ENCODE measurements at places on chromosomes 2 and 18.
A peak's percentile ranks its signal among the peaks of the same experiment; 100 is the strongest.

- DNase-seq: no peak
Observed at GRCh38 chr2:61993422-61994024, 88.0 kb downstream of the COMMD1 start.

DNA sequence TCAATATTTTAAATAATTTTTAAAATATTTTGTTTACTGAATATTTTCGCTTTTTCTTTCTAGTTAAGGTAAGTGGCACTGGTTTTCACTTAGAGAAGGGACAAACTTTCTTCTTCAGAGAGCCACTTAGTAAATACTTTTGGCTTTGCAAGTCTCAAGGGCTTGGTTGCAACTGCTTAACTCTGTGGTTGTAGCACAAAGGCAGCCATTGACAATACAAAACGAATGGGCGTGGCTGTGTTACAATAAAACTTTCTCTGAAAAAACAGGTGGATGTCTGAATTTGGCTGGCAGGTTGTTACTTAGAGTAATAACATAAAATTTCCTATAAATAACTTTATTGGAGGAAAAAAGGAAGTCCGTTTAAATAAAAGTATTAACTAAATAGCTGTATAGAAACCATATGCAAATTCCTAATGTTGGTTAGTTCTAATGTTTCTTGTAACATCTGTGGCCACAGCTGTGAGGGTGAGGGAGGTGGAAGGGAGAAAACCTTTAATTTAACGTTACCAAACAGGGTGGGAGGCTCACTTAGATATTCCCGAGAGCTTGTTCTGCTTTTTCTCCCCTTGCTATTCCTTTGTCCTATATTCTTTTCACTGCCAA lies 62.4 kb upstream of the TNP1 start:
- DNase-seq: no peak

DNA sequence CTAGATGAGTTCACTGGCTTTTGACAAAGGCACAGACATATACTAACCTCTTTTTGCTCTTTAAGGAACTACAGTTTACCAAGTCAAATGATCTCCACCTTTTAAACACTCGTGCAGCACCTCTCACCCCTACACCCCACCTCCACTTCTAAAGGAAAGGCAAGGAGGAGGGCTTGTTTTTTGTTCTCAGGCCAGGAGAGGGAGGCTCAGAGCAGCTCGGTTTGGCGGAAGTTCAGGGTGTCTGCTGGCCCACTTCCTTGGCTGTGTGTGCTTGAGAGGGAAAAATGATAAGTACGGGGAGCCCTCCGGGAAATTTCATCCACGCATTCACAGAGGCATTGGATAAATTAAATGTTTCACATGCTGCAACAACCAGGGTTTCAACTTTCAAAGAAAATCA lies 667.9 kb downstream of the BCL11A start:
- no peak for DNase-seq

GRCh38 chr2:232658217-232658785 lies 24.9 kb downstream of the EFHD1 start:
- no peak for DNase-seq

DNA sequence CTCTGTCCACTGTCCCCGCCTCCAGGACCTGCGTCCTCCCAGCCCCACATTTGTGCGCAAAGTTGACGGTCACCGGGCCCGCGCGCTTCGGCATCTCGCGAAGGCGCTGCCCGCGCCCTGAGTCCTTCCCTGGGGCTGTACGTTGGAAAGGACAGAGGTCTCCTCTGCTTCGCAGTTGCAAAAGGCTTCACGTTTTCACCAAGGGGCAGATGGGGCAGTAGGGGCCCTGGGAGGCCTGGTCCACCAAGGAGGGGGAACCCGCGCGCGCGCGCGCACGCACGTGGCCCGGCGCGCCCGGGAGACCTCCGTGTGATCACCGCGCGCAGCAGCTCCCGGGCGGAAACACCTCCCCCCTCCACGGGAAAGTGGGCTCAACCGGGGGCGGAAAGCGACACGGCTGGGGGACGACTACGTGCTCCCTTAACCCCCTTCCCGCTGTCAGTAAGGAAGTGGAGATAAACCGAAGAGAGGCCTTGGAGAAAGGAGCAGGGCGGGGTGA lies 21.9 kb downstream of the TEX44 start:
- DNase-seq: peak; percentile 40

- no peak for DNase-seq
Observed at GRCh38 chr18:48866028-48866733, 84.6 kb downstream of the SMAD7 start.

- no peak for DNase-seq
Observed at GRCh38 chr18:8615397-8616027, 6.3 kb downstream of the RAB12 start.

GRCh38 chr2:2570871-2571270 lies 239.8 kb upstream of the MYT1L start:
- no peak for DNase-seq

- no peak for DNase-seq
Observed at GRCh38 chr2:238169048-238169707, 10.4 kb downstream of the ERFE start.

DNA sequence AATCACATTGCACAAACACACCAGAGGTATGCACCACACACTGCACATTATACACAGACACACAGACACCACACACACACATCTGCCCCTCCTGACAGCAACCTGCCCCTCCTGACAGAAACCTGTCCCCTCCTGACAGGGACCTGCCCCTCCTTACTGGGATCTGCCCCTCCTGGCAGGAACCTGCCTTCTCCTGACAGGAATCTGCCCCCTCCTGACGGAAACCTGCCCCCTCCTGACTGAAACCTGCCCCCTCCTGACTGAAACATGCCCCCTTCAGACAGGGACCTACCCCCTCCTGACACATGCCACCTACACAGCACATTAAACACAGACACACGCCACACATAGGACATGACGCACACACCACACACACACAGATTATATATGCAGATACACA lies 88.9 kb downstream of the PXDN start:
- no peak for DNase-seq

DNA sequence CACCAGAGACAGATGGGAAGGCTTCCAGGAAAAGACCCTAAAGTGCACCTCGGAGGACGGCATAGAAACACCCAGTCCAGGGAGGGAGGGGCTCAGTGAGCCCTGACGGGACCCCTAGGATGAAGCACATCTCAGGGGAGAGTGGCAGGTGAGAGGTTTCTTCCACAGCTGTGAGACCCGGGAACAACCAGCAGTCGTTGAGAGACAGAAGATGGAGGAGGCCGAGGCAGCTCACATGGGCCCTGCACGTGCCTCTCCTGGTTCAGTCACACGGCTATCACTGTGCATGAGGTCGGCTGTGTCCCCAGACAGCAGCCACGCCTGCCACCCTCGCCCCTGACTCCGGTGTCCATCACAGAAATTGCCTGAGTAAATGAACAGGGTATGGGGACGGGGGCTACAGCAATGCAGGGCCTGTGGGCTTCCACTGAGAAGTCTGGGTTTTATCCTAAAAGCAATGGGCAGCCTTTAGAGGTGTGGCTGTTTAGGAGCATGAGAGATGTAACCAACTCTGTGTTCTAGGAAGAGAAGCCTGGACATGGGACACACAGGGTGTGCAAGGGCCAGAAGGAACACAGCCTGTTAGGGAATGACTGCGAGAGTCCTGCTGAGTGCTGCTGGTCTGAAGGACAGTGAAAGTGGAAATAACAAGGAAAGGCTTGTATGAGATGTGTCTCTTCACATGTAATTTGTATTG lies 102.0 kb downstream of the TMEM18 start:
- no peak for DNase-seq

DNA sequence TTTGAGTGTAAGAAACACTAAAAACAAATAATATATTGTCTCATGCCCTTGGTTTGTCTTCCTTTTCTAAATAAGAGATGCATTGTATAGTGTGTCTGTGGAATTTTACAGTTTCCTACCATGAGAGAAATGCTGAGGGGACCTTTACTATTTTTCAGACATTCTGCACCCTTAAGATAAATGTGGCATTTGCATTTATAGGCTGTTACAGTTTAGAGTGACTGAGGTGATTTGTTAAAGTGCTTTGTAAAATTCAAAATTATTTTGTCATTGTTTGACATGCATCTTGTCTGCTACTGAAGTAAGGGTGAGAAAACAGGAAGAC lies 78.9 kb upstream of the ZSWIM2 start:
- DNase-seq: no peak

DNA sequence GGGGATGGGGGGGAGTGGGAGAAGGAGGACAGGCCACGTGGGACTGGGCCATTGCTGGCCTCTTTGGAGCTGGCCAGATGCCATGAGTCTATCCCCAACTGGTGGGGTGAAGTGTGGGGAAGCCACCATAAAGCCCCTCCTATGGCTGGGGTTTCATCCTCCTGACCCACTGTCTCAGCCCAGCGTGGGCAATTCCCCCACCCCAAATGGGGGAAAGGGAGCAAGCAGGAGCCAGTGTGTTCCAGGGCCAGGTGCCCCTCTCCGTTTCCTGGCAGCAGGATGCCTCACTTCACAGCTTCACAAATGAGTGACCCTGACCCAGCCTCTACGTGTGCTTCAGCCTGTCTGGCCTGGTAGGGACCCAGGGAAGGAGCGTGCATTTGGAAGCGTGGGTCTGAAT lies 474.7 kb upstream of the HS6ST1 start:
- DNase-seq: no peak

GRCh38 chr18:34153711-34154110 lies 71.0 kb downstream of the NOL4 start:
- DNase-seq: no peak

- DNase-seq: no peak
Observed at GRCh38 chr2:98009887-98010760, 14.4 kb upstream of the TMEM131 start.

- DNase-seq: no peak
Observed at GRCh38 chr2:236352761-236353593, 88.8 kb upstream of the ASB18 start.

DNA sequence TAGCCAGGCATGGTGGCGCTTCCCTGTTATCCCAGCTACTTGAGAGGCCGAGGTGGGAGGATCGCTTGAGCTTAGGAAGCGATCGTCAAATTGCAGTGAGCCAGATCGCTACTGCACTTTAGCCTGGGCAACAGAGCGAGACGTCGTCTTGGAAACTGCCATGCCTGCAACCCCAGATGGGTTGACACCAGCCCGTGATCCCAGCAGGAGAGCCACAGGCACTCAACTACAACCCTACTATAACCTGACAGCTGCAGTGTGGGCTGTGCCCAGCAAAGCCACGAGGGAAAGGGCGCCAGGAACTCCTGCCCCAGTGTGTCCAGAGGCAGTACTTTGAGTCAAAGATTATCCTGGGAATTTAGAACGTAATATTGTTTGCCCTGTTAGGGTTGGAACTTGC lies 85.6 kb downstream of the SS18 start:
- DNase-seq: no peak

- DNase-seq: no peak
Observed at GRCh38 chr18:14975431-14975830, 227.5 kb downstream of the ANKRD30B start.

GRCh38 chr2:217060951-217061547 lies 201.2 kb upstream of the TNP1 start:
- no peak for DNase-seq

DNA sequence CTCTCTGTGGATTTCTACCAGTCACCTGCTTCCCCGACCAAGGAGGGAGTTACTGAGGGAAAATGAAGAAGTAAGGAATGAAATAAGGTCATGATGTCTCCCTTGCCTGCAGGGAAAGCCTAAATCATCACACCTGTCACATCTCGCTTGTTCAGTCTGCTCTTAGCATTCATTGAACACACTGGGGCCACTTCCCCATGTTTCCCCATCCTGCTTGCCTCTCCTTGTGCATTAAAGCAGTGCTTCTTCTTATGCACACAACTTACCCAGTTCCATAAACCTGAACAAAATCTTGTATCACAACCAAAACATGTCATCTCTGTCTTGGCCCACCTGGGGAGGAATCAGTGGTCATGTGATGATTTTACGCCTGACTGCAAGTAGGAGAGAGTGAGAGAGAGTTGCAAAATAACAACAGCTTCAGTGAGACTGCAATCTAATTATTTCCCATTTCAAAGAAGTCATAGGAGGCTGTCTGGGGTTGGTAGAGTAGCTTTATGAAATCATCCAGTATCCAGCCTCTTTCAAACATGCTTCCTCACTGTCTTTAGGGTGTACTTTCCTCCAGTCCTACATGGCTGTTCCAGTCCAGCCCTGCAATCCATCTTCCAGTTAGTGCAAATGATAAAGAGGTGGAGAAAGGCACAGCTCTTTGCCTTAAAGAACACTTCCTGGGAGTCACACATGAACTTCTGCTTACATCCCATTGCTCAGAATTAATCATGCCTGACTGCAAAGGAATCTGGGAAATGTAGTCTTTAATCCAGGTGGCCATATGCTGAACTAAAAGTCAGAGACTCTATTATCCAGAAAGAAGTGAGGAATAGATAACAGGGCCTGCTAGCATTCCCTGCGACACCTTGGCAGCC lies 220.1 kb downstream of the HAUS1 start:
- DNase-seq: no peak

DNA sequence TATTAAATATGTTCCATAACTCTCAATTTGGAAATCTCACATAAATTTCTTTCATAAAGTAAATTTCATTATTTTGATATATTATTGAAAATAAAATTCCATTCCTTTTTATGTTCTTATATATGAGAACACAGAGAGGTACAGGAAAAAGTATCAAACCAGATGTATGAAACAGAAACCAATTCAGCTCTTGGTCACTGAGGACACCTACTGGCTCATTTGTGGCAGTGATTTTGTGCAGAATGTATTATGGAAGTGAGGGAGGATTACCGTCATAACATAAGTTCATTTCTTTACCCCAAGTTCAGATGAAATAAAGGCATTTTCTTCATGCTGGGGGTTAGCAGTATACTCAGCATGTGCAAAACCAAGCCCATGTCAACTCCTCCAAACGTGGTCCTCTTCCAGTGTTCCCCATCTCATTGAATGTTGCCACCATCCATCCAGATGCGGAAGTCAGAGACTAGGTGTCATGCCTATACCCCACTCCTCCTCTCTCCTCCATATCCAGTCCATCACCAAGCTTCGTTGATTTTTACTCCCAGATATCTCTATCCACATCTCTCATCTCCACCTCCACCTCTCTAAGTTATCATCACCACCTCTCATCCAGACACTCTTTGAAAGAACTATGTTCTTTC lies 41.7 kb upstream of the MALL start:
- DNase-seq: no peak

GRCh38 chr2:61193670-61194561 lies 31.9 kb downstream of the C2orf74 start:
- no peak for DNase-seq

GRCh38 chr2:232898592-232899543 lies 28.8 kb downstream of the SNORC start:
- DNase-seq: no peak

GRCh38 chr2:222722327-222722946 lies 51.0 kb downstream of the MOGAT1 start:
- DNase-seq: no peak
